ENCODE measurements at places on chromosomes 7 and 10. TPM values are rescaled to one million over a fixed set of nuclear protein-coding genes. Genes with fewer than 3 reads are reported as not detected.

Gene TIMM23
- total RNA-seq: 107 TPM

Gene OR2A5
- total RNA-seq: not detected

Gene CXCL12
- not detected for total RNA-seq

Gene WNT2
- total RNA-seq: not detected

GRCh38 chr10:70053218-70053840 lies 683 bp downstream of the MACROH2A2 start:
- H3K36me3 ChIP-seq: peaks cover 1% of the 10 kb centered on the region
- no peak overlapping the region for H3K27ac ChIP-seq
- DNase-seq: no peak
- peaks cover 9% of the 10 kb centered on the region for H3K4me1 ChIP-seq
- H3K27me3 ChIP-seq: peaks cover 55% of the 10 kb centered on the region
- H3K4me3 ChIP-seq: peak overlapping the region; percentile 88

GRCh38 chr10:33277135-33277536 lies 57.3 kb downstream of the NRP1 start:
- no peak overlapping the region for H3K27ac ChIP-seq
- H3K36me3 ChIP-seq: no peaks in the 10 kb centered on the region
- no peaks in the 10 kb centered on the region for H3K4me1 ChIP-seq
- H3K4me3 ChIP-seq: no peak overlapping the region
- no peak for DNase-seq

DNA sequence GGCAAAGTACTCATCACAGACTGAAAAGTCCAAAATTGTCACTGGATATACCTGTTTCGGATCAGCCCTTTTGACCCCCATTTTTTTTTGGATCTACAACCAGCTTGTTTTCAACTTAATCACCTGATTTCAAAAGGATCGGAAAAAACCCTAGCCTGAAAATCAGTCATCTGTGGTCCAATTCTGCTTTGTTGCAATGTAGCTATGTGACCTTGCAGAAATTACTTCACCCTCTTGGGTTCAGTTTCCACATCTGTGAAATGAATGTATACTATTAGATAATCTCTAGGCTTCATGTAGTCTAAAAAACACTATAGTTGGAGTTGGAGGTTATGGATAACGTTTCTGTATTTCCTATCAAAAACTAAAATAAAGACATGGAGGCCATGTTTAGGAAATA lies 37.1 kb downstream of the STEAP4 start:
- no peak overlapping the region for H3K4me3 ChIP-seq
- H3K36me3 ChIP-seq: no peaks in the 10 kb centered on the region
- no peak overlapping the region for H3K27ac ChIP-seq
- DNase-seq: no peak

DNA sequence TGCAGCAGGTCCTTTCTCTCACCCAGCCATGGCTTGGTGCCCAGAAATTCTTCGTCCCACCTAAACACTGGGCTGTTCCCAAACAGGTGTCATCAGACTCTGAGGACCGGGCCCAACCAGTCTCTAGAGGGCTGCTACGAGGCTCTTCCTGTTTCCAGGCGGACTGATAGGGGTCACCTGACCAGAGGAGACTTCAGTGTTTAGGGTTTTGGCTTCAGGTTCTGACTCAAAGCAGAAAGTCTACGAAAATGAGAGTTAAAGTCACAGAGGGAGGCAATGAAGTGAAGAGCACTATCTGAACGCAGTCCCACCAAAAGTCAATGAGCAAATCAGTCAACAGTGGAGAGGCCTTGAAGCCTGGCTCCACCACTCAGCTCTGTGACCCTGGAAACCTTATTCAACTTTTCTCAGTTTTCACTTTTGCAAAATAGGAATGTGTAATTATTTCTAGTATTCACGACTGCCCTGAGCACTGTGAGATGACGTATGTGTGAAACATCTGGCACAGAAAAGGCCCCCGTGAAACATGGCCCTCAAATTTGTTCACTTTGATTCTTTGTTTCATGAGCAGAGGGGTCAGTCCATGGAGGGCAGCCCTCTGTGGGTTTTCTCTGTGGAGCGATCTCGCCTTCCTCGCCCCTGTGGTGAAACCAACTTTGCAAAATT lies 189.9 kb upstream of the PDE1C start:
- no peak overlapping the region for H3K4me3 ChIP-seq
- H3K4me1 ChIP-seq: no peaks in the 10 kb centered on the region
- H3K27me3 ChIP-seq: no peaks in the 10 kb centered on the region
- DNase-seq: no peak
- H3K27ac ChIP-seq: no peak overlapping the region

DNA sequence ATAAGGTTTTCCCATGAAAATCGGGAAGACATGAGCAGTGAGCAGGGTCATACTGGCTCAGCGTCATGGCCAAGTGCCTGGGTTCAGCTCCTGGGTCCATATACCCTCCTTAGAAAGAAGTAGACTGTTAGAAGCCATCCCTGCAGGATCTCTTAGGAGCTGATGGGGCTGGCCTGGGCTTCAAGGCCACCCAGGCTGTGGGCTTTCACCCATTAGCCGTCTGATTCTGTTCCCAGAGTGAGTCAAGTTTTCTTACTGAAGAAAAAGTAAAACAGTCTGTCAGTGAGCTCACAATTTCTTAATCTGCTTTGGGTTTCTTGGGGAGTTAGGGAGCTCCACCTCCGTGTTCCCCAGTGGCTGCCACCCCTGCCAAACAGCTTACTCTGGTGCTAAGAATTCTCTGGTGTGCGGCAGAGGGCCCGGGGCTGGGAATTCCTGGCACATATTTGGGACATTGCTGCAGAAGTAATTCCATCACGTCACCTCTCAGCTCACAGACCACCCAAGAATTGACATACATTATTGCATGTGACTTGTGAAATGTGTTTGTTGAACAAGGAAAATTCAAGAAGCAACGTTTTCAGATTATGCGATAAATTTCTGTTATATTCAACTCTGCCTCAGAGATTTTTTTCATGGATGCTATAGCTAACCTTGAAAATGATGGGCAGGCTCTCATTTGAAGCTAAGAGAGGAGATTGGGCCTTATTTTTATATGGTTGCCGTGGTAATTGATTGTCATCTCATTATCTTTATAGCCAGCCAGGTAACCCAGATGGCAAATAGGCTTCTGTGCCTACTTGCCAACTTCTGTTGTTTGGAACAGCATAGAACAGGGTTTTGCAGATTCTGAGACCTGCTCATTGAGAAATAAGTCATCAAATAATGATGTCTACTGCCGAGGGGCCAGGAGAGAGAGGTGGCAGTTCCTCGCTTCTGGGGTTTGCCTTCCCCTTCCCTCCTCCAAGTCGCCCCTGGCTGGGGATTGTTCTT lies 166.4 kb downstream of the CHN2 start:
- H3K27me3 ChIP-seq: peaks cover 2% of the 10 kb centered on the region
- H3K27ac ChIP-seq: no peak overlapping the region
- no peaks in the 10 kb centered on the region for H3K4me1 ChIP-seq
- no peak for DNase-seq

Data from activated T-helper 1 cell treated with anti-CD3 and anti-CD28 coated beads, Interleukin-12 subunit alpha, Interleukin-12 subunit beta, Interleukin-2, Interleukin-4 antibody, amounts not matched to agents 30 ng/mL and 10 ng/mL and 1 ng/mL, durations not matched to agents 14 hours and 24 hours and 36 hours (primary cell).